ENCODE measurements at places on chromosomes 2 and 18.

DNA sequence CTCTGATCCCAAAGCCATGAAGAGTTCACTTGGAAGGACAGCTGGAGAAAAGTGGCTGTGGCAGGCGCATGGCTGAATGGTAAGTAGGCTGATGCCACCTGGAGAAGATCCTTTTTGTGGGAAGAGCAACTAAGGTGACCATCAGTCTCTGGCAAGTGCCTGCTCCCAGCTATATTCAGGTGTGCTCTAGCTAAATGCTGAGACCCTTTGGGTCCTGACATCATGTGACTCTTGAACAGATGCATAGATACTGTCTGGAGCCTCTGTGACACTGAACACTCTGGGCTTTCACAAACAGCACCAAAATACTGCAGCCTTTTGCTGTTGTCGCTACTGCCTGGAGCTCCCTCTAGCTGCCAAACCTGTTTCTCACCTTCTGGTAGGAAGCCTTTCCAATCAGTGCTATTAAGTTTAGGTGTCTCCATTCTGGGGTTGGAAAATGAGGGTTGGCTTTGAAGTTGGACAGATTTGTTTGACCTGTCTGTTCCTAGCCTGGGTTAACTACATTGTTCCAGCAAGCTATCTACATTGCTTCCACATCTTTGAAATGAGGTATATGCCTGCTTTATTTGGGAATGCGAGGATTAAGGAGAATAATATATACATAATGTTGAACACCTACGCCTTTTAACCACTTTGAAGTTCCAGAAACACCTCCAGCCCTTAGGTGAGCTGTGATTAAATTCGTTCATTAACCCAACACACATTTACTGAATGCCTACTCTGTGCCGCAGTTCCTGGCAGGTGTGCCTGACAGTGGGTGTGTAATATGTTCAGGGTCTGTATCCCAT is 3.1 kb downstream of the EGR4 start:
- no peak for DNase-seq

DNA sequence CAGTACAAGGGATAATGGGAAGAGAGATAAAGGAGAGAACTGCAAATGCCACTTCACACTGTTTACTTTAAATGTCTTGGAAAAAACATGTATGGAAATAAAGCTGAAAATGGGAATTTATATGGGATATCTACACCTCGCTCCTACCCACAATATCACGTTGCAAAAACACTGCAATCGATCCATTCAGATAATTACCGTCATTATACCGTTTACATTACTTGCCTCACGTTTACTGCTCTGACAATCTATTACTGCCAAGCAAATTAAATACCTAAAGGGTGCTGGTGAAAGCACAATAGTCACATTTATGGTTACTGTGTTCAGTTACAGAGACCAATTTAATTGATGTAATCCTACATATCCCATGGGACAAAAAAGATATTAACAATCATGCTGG is 214.7 kb upstream of the LYPD1 start:
- DNase-seq, result no peak

DNA sequence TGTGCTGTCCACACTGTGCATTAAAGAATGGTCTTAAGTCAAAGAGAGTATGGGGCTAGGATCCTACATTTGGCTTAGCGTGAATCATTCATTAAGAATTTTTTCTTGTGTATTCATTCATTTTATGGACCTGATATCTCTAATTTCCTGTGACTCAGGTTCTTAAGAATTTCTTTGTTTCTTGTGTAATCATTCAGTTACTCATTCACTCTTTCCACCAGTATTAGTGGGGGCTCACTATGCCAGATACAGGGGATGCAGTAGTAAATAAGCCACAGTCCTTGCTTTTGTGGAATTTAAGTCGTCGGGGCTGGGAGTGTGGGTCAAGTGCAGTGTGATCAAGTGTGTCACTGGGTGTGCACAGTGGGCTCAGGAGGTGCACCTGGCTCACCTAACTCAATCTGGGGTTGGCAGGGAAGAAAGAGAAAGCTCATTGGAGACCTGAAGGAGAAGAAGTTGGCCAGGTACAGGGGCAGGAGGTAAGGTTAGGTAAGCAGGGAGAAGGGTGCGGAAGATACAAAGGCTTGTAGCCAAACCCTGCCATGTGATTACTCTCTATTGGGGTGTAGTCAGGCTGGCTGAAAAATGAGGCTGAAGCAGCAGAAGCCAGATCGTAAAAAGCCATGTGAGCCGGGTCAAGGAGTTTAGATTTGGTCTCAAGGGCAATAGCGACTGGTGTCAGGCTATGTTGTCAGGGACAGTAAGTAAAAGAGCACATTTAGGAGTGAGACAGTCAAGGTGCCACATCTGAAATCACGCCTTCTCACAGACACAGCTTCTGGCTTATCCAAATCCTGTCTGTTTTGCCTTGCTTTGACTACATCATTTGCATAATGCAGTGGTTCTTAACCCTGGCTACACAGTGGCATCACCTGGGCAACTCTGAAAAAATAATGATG is 67.2 kb downstream of the KCTD1 start:
- DNase-seq, result no peak

GRCh38 chr2:183037553-183038340 is 510 bp downstream of the NCKAP1 start:
- no peak for DNase-seq

DNA sequence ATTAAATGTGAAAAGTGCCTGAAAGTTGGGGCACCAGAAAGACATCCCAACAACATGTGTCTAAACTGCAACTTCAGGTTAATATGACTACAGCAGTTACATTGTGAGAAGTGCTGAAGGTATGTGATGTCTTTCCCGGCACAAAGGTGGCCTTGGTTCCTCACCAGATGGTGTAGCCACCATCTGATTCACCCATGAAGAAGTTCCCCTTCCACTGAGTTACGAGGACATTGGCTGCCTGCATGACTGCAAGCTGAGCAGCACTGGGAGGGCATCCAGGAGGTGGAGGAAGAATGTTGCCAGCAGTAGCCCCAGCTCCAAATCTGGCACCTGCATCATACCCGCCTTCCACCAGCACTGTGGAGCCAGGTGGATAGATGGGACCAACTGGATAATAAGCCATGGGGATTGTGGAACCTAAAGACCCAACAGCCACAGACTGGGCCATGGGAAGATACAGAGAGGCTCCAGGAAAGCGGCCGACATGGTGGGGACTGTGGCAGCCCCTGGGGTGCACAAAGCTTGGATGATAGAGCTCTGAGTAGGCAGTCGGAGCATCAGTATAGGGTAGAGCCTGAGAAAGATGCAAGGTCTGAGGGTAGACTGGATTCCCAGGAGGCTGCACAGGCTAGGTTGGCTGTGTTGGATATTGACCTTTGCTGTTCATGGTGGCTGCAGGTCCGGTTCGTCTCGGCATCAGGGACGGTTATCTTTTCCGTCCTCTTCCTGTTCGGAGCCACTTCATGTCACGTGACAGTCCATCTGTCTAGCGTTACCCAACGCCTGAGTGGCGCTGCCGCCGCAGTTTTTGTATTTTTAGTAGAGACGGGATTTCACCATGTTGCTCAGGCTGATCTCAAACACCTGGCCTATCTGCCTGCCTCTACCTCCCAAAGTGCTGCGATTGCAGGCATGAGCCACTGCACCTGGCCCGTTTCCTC is 36.9 kb downstream of the SUMO1 start:
- no peak for DNase-seq

DNA sequence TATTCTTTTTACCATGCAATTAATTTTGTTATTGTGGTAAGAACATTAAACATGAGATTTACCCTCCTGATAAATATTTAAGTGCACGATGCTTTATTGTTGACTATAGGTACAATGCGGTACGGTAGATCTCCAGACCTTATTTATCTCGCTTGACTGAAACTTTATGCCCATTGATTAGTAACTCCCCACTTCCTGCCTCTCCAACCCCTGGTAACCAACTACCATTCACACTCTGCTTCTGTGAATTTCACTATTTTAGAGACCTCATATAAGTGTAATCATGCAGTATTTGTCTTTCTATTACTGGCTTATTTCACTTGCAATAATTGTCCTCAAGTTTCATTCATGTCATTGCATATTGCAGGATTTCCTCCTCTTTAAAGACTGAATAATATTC is 195.7 kb upstream of the ID2 start:
- no peak for DNase-seq

DNA sequence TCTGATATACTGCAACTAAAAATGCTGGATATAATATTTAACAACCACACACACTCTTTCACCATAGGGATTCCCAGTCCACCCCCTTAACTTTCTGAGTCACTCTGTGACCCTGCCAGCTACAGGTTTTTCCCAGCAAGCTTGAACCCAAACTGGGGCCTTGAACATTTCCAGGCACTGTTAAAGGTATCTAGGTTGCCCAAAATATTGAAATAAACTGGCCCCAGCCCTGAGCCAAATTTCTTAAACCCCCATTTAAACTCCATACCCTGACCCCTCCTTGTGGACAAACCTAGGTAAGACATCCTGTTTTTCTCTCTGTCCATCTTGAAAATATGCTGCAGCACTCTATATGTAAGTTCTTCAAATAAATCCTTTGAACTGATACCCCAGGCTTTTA is 19.7 kb upstream of the DCTN1 start:
- no peak for DNase-seq

DNA sequence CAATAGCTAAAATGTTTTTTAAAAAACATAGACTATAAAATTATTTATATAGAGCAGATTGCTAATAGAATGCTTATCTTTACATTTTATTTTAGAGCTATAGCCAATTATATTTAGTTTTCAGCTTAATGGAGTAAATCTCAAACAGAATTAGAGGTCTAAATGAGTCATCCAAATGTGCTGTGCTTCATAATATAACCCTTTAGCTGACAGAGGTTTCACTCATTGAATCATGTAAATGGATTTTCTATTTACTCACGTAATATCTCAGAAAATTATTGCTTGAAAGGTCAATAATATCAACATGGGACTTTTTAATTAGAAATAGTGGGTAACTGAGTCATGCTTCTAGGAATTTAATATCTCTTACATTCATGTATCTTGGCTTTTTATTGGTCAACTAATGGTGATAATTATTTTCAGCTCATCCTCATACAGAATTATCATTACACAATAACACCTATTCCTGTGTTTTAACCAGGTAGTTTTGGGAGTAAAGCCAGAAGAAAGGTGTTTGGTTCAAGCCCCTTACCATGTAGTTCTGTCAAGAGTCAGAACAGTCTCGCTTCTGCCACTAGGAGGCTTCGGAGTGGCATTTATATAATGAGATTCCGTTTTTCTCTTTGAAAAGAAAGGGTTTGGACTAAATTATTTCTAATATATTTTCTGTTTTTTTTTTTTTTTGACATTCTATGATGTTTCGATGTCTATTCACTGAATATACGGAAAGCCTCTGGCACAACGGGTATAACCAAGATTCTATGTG is 217.6 kb downstream of the CDH7 start:
- DNase-seq, result no peak

GRCh38 chr18:78099979-78100588 is 850.4 kb downstream of the GALR1 start:
- no peak for DNase-seq

DNA sequence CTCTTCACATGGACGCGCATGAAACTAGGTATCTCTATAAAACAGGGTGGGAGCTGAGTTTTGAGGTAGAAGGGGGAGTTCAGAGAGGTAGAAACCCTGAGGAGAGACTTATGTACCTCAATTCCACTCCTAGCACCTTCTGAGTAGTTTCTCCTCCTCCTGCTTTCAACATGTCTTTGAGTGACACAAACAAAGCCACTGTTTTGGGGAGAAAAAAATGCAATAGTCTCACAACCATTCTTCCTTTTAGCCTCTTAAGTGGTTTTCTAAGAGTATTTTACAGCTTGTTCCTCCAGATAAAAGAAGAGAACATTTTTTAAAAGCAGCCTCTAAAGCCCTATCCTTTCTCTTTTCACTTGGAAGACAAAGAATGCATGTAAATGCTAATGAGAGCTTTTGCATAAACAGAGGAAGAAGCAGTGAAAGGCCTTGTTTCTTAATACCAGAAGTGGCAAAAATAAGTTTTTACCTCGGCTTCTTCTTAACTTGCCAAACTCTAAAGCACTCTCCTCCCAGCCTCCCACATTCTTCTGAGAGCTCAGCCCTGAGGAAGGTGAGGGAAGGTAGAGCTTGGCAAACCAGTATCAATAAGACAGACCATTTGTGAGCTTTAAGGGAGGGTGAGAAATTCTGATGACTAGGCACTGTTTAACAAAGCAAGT is 1304.4 kb upstream of the ACVR2A start:
- DNase-seq, result no peak

GRCh38 chr18:26813043-26813442 is 52.5 kb downstream of the AQP4 start:
- peak; percentile 42 for DNase-seq

- no peak for DNase-seq
Observed at GRCh38 chr2:230053753-230054478, 14.8 kb downstream of the SLC16A14 start.

DNA sequence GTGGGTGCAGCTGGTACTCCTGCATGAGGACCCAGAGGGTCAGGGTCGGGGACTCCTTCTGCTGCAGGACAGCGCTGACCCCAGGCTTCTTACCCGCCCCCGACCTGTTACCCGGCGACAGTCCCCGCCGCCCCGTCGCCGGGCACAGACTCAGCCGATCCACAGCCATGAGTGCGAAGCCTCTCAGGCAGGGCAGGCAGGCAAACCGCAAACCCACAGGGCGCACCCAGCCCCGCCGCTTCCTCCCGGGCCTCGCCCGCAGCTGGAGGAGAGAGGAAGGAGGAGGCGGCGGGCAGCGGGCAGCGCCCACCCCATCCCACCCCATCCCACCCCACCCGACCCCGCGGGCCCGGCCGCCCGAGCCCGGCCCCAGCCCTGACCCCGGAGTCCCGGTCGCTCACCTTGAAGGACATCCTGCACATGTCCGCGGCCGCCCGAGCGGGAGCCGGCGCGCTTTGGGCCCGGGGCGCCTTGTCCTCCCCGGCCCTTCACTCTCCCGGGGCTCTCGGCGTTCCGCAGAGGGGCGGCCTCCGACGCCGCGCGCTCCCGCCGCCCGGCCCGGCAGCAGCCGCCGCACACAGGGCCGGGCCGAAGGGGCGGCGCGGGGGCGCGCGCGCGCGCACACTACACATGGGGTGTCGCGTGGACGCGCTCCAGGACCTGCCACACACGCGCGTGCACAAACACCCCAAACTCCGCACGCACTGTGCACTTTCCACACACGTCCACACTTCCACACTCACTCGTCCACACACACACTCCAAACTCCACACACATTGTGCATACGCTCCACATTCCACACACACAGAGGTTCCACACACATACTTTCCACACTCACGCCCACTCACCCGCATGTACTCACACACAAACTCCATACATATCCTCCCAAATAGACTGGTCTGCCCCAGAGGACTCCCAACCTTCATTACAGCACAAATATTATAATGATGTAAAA is at the start of gene ANKRD29:
TSS of gene ANKRD29 (minus strand) at position 603 of the 955 bp plus-strand sequence. CDS start at position 422, 181 bp downstream.
- DNase-seq, result no peak

DNA sequence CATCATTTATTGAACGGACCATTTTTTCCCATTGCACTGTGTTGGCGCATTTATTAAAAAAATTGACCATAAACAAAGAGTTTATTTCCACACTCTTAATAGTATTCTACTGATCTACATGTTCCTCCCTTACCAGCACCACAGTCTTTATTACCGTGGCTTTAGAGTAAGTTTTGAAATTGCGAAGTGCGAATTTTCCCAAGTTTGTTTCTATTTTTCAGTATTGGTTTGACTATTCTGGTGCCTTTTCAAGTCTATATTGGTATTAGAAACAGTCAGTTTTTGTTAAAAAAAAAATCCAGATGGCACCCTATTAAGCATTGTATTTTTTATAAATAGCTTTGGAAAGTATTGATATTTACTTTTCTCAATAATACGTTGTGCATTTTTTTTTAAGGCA is 795.1 kb upstream of the HS6ST1 start:
- DNase-seq, result no peak

GRCh38 chr2:127437056-127437455 is 18.8 kb downstream of the PROC start:
- DNase-seq, result no peak

GRCh38 chr2:161116509-161116908 is 43.7 kb upstream of the TANK start:
- DNase-seq, result no peak
